ENCODE measurements at places on chromosomes 13 and 19.

DNA sequence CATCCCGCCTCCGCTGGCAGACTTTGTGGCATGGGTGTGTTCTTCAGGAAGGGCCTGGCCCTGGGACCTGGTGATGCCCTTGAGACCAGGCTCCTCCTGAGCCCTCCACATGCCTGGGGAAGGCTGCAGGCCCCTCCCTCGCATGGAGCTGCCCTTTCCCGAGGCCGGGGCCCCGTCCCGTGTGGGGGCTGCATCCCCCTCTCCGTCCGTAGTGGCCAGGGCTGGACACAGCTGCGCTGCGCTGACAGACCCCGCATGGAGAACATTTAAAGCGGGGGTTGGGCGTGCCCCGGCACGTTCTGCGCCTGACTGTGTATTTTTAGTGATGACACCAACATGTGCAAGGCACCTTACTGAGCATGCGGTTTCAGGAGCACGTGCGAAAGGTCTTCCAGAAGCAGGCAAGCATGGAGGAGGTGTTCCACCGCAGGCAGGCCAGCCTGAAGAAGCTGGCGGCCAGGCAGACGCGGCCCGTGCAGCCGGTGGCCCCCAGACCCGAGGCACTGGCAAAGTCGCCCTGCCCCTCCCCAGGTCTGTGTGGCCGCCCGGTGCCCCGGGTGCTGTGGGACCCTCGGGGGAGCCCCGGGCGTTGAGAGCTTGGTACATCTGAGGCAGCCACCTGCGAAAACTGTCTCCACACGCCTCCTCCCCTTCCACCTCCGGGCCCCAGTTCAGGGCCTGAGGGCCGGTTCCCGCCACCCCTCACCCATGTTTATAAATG, 28.8 kb upstream of the F7 start:
- DNase-seq, result no peak

DNA sequence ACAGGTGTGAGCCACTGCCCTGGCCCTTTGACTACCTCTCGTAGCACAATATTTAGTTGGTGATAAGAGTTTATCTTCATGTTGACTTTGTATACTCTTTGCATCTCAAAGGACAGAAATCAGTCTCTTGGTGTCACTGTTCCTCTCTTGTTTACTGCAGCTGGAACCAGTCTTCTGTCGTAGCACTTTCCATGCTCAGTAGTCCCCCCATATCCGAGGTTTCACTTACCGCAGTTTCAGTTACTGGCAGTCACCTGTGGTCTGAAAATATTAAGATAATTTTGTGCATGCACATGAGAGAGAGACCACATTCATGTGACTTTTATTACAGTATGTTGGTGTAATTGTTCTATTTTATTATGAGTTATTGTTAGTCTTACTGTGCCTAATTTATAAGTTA, 49.1 kb downstream of the WASF3 start:
- no peak for DNase-seq

DNA sequence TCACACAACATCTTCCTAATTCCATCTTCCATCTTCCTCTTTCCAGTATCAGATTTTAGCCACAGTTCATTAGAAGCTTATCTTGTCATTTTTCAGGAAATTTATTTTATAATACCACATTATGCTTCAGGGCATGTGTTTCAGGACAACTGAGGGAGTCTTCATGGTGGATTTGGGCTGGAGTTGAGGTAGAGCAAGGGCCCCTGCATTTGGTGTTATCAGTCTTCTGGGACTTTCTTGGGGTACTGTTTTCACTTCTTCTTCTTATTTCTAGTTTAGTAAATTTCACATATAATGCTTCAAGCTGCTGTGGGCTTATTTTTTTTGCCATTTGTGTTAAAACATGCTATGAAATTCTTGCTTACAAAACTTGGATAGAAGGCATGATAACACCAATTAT, 188.7 kb downstream of the LHFPL6 start:
- no peak for DNase-seq

GRCh38 chr13:62837895-62838294, 1422.2 kb upstream of the PCDH20 start:
- no peak for DNase-seq

- no peak for DNase-seq
Observed at GRCh38 chr19:41027273-41027967, 36.3 kb downstream of the CYP2B6 start.

DNA sequence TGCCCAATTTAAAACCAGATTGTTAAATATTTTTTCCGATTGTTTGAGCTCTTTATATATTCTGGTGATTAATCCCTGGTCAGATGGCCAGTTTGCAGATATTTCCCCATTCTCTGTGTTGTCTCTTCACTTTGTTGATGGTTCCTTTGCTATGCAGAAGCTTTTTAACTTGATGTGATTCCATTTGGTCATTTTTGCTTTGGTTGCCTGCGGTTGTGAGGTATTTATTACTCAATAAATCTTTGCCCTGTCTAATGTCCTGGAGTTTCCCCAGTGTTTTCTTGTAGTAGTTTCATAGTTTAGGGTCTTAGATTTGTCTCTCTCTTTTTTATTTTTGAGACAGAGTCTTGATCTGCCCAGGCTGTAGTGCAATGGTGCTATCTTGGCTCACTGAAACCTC, 23.8 kb upstream of the LMO7 start:
- DNase-seq, result no peak

DNA sequence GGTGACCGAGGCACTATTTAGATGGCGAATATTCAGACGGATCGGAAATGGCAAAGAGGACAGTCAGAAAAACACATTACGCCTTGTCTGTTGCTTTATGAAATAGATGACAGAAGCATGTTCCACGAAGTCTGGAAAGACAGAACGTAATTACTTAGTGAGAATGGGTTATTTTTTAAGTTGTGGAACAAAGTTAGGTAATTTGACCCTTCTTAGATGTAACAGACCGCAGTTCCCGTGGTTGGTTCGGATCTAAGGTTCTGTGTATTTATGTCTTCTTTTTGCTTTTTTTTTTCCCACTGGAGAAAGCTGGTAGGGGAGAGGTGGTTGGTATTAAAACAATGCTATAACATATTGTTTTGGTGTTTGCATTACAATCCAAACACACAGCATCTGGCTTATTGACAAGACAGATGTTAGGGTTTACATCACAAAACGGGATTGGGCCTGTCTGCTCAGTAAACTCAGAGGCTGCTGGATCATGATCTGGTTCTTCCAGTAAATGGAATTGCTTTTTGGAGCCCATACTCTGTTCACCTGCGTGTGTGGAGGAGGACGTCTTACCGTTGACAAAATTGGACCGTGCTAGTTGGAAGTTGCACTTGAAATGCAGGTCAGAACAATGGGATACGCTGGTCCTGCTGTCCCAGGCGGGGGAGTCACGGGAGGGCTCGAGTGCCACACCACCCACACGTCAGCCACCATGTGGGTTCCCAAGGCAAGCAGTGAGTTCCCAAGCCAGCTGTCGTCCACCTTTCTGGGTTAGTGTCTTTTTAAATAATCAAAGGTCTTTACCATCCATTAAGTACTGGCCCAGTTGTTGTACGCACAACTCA, 13.8 kb downstream of the ATP11A start:
- DNase-seq, result no peak

DNA sequence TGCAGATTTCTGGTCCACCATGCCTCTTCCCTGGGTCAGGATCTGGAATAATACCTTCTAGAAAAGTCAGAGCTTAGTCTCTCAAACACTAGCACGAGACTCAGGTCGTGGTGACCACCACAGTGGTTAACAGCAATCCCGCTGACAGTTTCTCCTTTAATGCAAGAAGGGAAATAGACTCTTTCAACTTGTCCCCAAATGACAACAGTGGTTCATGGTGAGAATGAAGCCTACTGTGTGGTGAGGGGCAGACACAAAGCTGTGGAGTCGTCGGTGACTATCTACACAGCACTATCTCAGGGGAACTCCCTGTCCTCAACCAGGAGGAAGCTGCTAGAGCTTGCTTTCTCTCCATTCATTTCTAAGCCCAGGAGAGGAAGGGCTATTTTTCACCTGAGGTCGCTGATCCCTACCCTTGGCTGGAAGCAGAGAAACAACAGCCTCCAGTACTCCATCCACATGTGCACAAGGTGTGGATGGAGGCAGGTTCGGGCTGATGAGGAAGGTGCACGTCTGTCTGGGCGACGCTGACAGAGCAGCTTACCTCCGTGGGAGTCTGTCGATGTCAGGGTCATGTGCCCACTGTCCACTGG, 72.4 kb downstream of the STK24 start:
- DNase-seq, result no peak
